Left forelimb (tissue), 1 donor: ENCODE measurements at places on chromosomes 16 and 17.

GRCh38 chr16:75379911-75380847 lies 53.1 kb downstream of the CFDP1 start:
- DNase-seq, result no peak

GRCh38 chr16:28974437-28975157 lies at the start of gene SPNS1:
TSS of gene SPNS1 (plus strand) at chr16:28974778. CDS start at chr16:28975152, 374 bp downstream.
- peak; percentile 98 for DNase-seq

DNA sequence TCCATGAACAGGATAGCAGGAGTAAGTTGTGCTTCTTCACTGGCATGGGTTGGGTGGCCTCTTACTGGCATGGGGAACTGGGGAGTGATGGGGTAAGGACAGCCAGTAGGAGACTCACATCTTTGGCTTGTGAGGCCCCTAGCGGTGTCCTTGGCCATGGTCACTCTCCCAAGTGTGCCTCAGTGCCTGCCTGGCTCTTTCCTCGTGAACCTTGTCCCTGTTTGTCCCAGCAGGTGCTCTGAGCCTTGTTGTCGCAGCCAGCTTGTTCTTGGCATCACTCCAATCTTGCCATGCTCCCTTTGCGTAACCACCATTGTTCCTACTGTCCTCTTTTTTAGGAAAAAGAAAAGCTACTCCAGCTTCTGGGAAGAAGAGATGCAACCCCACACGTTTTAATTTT lies 53.6 kb upstream of the SDK2 start:
- DNase-seq, result no peak

GRCh38 chr17:56257075-56257474 lies 103.8 kb downstream of the ANKFN1 start:
- DNase-seq, result no peak

GRCh38 chr16:78452025-78452555 lies 352.6 kb downstream of the WWOX start:
- no peak for DNase-seq
